IMR-90 (cell line): ENCODE measurements at places on chromosomes 12 and 14. TPM values are rescaled to one million over a fixed set of nuclear protein-coding genes. Genes with fewer than 3 reads are reported as not detected.
A peak's percentile ranks its signal among the peaks of the same experiment; 100 is the strongest.

GRCh38 chr14:35122696-35123387 is 490 bp downstream of the PRORP start:
- peak; percentile 59 for DNase-seq

GRCh38 chr12:106131676-106132075 is 7.1 kb downstream of the NUAK1 start:
- peak; percentile 71 for DNase-seq

Gene C12orf75
- 145 and 216 TPM in 2 replicates for total RNA-seq

GRCh38 chr12:14613718-14614117 is 46.0 kb upstream of the PLBD1 start:
- no peak for DNase-seq

GRCh38 chr14:80699861-80700260 is 241.7 kb downstream of the CEP128 start:
- DNase-seq, result no peak

- DNase-seq, result no peak
Observed at GRCh38 chr14:76577837-76578236, 183.4 kb upstream of the VASH1 start.

DNA sequence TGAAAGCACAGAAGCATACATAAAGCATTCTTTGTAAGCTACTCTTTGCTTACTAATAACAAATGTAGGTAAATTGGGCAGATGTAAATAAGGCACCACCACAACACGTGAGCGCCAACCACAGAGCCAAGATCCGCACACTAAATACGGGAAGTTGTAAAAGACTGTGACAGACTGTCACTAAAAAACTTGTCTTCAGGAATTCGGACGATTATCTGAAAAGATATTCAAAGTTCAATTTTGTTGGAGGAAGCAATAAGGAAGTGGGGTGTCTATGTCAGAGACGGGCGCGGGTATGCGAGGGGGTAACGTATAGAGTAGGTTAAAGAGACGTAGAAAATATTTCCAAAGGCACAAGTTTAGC is 1.5 kb upstream of the HSP90B1 start:
- DNase-seq, result no peak

Gene IFI27
- under 0.01 TPM in 1 of 2 replicates, not detected in the other for total RNA-seq

GRCh38 chr14:99648027-99648784 is 3.3 kb downstream of the HHIPL1 start:
- DNase-seq, result no peak

Gene P2RX2
- total RNA-seq, result not detected in 2 replicates

DNA sequence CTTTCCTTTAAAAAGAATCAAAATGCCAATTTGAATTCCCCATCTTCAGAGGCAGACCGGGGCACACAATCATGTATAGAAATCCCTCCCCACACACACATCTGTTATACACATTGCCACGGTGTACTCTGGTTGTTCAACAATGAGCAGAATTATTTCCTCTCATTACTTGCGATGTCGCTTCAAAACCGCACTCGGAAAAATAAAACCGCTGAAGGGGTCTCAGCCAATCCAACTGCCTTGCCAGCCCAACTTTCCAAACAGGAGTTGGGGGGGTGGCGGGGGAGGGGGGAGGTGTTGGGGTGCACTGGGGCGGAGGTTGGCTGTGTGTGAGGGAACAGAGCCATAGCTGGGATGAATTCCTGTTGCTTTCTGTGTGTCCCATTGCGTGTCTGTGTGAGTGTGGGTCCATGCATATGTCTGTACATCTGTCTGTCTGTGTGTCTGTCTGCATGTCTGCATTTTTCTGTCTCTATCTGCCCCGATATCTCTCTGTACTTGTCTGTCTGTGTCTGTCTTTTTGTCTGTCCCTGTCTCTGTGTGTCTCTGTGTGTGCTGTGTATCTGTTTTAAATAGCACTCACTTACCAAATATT is 163.6 kb upstream of the TBX3 start:
- no peak for DNase-seq

Gene IL26
- total RNA-seq, result not detected in 2 replicates

GRCh38 chr12:115941362-115941761 is 336.1 kb downstream of the MED13L start:
- peak; percentile 64 for DNase-seq

Gene EFS
- 2.2 and 2.5 TPM in 2 replicates for total RNA-seq

DNA sequence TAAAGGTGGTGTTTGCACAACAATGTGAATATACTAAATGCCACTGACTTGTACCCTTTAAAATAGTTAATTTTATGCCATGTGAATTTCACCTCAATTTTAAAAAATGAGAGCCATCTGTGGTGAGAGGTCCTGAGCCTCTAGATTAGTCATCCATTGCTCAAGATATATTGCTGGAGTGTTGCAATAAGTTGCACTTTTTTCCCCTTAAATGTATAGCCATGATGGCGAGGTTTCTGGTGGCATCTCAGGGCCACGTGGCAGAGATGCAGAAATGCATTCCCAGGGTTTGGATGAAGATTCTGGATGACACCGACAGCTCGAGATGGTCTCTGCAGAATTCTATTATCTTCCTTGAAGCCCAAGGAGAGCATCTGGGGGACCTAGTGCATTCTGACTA is 153.7 kb downstream of the AACS start:
- DNase-seq, result no peak

DNA sequence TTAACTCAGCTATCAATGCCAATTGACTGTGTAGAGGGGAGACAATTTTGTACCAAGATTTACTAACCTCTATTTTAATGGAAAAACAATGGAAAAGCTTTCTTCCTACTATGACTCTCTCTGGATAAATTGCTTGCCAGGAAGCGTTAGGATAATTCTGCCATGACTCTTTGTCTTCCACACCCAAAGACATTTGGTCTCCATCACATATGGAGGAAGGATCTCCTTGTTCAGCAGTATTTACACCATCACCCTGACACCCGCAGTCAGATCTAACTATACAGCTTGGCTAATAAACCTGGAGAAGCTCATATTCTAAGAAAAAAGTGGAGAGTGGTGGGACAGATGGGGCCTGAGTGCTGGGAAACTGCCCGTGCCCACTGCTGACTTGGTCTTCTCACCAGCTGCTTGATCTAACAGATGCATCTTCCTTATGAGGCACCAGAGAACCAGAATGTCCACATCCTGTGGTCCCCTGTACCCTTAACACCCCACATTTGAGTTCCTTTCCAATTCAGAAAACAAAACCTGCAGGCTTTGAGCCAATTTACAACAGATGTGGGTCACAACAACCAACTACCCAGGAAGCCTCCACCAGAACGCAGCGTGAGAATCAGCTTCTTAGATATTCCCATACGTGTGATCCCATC is 154.0 kb downstream of the DAD1 start:
- no peak for DNase-seq

GRCh38 chr12:93000026-93000425 is 70.9 kb upstream of the EEA1 start:
- DNase-seq, result no peak

DNA sequence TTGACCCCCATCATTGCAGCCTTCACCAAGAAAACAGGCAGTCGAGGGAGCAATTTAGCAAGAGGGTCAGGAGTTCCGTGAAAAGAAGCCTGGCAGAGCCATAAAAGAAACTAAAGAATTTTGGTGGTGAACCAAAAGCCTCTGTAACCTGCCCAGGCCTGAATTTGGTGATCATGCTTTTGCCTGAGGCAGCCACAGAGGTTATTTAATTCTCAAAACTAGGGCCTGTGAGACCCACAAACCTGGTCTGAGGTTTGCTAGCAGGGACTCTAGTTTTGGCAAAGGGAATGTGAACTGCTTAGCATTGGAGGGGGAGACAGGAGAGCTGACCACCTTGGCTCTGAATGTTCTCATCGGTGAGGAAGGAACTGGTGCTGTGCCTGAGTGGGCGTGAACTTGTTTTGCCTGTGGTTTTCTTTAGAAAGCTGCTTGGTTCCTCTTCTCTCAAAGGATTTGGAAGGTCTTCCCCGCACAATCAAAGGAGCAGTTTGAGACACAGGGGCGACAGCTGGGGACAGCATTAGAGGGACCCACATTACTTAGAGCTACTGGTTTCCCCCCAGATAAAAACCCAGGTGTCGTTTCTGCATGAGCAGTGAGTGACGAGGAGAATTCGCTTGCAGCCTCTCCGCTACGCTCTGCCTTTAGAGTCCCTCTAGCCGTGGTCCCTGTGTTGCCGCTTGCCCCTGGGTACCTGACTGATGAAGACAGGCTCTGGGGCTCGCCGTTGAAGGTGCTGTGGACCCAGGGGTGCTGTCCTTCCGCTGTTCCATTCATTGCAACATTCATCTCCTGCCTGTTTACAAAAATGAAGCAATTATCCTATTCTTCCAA is 12.6 kb upstream of the WNT5B start:
- DNase-seq, result no peak

Gene TUNAR
- total RNA-seq, result not detected in 2 replicates

DNA sequence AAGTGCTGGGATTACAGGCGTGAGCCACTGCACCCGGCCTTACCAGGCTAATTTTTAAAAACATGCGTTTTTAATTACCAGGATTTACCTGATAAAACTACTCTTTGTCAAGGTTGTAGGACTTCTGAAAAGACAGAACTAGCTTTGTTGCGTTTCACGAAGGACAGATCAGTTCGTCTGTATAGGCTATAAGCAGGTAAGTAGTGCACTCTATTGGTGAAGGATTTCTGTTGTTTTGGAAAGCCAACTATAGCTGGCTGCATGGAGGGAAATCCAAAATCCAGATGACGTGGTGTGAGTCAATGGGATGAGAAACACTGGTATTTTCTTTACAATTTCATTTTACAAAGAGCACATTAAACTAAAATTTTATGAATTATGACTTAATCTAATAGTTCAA is 14.6 kb downstream of the GNPNAT1 start:
- DNase-seq, result no peak

DNA sequence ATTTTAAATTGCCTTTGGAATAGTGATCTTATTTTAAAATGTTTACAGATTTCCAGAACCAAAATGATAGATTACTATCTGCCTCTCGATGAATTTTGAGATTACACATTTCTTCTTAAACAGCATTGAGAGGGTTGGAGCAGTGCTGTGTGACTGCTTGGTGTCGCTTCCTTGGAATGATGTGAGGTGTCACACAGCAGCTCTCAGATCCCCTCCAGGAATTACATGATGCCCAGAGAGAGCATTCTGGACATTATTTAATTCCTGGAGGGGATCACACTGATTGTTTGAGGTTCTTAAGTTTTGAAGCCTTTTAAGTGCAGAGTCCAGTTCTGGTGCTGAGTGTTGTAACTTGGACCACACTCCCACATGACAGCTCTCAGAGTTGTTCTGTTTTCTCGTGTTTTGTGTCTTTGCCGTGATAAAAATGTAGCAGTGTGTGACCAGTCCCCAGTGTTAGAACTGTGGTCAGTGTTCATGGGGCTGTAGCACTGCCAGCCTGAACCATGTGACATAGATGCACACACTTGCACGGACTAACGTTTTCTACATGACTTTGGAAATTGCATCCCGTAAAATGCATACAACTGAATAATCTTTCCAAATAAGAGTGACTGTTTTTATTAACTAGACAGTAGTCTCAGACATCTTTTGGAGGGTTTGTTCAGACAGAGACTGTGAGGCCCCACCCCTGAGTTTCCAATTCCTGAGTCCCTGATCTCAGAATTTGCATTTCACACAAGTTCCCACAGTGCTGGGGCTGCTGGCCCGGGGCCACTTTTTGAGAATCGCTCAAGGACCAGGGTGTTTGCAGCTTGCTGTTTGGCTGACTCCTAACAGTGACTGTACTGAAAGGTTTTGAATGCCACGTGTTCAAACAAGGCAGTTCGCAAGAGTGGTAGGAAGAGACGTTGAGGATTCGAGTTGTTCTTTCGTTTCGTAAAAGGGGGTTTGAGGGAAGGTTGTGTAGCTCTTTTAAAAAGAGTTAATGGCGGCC is 26.0 kb downstream of the XRCC3 start:
- no peak for DNase-seq

DNA sequence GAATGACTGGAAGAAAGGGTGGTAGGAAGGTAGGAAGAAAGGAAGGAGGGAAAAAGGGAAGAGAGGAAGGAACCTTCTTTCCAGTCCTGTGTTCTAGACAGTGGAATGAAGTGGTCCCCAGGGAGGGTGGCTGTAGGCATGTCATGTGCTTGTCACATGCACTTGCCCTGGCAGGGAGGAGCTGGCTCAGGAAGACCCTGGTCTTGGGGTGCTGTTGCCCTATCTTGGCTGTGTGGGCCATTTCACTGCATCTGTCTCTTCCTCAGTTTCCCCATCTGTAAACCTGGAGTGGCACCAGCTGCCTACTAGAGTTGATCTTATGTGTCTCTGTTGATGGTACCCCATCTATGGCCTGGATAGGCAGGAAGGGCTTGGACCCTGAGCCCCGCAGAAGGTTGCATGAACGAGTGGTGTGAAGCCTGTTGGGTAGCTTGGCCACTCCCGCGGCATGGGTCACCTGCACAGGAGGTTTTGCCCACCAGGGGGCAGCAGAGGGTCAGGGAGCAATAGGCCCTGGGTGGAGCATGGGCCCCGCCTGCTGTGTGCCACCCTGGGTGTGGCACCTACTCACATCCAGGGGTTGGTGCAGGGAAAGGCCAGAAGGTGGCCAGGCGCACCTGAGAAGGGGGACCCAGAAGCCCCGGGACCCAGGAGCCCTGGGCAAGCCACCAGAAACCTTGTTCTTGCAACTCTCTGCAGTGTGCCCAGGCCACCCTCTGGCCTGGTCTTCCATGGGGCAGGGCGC is 25.1 kb downstream of the MEG3 start:
- DNase-seq, result no peak
